Astrocyte of the spinal cord (primary cell): ENCODE measurements at places on chromosomes 1 and 21.

DNA sequence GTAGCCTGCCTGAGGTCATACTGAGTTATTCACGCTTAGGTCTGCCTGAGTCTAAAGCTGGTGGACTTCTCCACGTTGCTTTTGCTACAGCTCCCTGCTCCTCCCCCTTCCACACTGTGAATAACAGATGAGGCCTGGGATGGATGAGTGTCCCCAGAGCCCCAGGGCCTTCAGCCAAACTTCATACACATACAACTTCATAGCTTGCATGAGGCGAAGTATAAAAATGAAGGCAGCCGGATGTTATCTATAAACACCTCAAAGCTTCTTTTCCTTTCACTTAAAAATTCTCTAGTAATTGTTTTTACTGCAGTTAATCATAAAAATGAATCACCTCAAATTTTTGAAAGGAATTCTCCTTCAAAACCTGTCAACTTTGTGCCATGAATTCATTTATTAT, 70.2 kb downstream of the DAB1 start:
- DNase-seq: no peak

GRCh38 chr1:231500666-231501065, 27.8 kb upstream of the TSNAX start:
- no peak for DNase-seq

DNA sequence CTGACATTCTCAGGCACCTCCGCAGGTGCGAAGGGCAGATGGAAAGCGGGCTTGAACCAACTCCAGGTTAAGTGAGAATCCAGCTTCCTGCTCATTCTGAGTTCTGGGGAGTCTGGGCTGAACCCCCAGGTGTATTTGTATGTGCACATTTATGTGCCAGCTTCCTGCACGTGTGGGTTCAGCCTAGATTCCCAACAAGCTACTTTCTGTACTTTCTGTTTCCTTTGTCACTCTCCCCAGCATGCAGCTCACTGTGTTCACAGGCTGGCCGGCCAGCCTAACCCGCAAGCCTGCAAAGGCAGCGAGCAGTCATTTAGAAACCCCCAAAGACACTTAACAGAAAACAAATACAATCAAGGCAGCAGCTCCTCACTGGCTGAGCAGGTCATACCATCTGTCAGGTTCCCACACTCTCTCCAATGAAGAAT, 1.3 kb upstream of the IL19 start:
- DNase-seq: no peak

DNA sequence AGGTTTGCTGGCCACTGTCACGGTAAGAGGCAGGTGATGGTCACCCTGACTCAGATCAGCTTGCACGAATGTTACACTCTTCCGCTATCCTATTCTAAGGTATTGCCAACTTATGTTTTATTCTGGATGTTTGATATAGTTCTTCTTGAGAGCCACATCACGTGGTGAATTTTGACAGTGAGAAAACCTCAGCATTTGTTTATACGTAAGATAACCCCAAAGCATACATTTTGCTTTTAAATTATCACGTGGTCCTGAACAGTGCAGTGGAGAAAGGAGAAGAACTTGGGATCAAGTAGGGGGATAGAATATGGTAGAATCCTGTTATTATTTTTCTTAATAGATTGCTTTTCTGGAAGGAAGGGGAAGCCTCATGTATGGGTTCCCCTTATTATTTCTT, 16.6 kb downstream of the ATP1A1 start:
- DNase-seq: no peak

- no peak for DNase-seq
These were observed 17.8 kb downstream of the YBX1 start for GRCh38 chr1:42700006-42700405.

DNA sequence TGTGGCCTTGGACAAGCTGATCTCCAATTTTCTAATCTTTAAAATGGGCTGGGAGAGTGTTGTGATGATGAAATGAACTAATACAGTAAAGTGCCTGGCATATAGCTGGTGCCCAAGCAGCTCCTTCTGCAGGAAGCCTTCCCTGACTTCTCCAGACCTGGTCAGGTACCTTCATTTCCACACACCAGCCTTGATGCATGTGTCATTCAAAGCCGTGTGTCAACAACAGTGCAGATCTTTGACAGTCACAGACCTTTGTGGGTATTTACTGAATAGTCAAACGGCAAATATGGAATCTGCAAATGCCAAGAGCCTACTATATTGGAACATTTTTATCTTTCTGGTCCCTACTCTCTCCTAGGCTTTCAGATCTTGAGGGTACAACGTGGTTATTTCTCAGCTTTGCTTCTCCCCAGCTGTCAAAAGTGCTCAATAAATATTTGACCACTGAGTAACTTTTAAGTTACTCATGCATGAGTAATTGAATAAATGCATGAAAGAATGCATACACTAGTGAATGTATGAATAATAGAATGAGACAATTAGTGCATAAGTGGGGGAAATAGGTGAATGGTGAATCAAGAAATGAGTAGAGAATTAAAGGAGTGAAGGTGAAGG, 75.4 kb downstream of the MDM4 start:
- DNase-seq: peak; percentile 42

- no peak for DNase-seq
These were observed 42.5 kb downstream of the ZBTB40 start for GRCh38 chr1:22494144-22494543.

DNA sequence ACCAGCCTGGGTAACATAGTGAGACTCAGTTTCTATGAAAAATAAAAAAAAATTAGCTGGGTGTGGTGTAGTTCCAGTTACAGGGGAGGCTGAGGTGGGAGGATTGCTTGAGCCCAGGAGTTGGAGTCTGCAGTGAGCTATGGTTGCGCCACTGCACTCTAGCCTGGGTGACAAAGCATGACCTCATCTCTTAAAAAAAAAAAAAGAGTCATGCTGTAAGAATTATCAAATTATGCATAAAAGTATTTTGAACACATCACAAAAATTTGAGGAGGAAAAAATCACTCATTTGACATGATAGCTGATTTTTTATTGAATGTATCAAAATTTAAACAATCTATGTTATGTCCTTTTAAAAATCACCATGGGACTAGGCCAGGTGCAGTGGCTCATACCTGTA, 17.8 kb downstream of the CCDC30 start:
- DNase-seq: no peak

- peak; percentile 49 for DNase-seq
These were observed 17.9 kb upstream of the ETV3 start for GRCh38 chr1:157156058-157156541.

DNA sequence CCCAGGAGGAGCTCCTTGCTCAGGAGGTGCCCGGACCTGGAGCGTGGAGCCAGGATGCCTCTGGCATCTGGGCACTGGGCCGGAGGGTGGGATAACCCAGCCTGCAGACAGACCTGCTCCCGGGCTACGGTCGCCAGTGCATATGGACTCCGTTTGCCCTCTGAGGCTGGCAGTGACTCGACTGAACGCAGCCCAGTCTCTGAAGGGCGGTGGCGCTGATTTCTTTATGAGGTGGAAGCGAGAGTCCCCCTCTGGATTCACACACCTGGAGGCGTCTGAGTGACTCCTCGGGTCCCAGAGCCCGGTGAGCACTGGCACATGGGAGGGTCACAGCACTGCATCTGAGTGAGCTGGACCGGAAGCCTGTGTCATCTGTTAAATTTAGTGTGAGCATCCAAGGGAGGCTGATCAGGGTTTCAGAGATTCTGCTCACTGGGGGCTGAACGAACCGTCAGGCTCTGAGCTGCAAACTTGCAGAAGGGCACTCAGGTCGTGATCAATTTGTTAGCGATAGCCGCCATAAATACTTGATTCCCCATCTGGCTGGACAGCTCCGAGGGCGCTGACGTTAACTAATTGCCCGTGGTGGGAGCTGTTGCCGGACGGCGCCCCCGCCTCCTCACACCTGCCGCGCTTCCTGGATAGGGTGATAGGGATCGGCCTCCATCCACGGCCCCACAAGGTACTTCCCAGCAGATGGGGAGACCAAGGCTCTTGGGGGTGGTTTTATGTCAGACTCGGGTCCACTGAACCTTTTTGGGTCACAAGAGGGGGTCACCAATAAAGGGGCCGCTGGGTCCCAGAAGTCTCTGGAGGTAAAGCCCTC, 60.7 kb upstream of the TTC34 start:
- DNase-seq: no peak

DNA sequence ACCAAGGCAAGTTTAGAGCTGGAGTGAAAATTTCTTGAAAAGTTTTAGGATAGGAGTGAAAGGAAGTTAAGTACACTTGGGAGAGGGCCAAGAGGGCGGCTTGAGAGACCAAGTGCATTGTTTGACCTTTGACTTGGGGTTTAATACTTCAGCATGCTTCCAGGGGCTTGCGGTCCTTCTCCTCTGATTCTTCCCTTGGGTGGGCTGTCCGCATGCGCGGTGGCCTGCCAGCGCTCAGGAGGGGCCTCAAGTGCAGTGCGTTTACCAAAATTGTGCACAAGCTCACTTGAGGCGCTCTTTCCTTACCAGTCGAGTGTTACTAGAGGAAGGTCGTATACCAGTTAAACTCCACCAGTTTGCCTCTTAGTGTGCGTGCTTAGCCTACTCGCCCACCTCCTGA, 91.3 kb upstream of the LYST start:
- DNase-seq: no peak

- peak; percentile 40 for DNase-seq
These were observed 52.8 kb downstream of the CAPN2 start for GRCh38 chr1:223765036-223765718.

GRCh38 chr1:160887071-160887470, 2.1 kb upstream of the ITLN1 start:
- no peak for DNase-seq

- DNase-seq: no peak
These were observed 32.6 kb downstream of the GIPC2 start for GRCh38 chr1:78078358-78078757.

DNA sequence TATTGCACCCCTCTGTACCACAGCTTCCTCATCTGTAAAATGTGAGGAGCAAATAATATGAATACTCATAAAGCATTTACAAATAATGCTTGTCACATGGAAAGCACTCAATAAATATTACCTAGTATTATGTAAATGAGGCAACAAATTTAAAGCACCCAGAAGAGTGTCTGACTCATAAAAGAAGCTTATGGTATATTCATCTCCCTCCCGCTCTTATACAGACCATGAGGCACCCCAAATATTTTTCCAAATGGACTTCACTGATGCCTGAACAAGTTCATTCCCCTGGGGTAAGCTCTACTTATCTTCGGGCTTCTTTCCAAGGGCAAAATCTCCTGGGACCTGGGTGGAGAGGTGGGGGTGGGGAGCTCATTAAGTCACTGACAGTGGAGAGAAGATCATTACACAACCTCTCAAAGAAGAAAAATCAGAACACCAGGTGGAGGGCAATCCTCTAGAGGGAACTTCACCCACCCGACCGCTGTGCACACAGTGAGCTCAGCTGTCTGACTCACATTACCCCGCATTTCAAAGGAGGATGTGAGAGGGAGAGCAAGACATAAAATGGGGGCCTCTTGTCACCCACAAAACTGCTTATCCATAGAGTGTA, 166.2 kb downstream of the ASTN1 start:
- DNase-seq: no peak

GRCh38 chr1:8903410-8903809, 24.9 kb upstream of the ENO1 start:
- no peak for DNase-seq

DNA sequence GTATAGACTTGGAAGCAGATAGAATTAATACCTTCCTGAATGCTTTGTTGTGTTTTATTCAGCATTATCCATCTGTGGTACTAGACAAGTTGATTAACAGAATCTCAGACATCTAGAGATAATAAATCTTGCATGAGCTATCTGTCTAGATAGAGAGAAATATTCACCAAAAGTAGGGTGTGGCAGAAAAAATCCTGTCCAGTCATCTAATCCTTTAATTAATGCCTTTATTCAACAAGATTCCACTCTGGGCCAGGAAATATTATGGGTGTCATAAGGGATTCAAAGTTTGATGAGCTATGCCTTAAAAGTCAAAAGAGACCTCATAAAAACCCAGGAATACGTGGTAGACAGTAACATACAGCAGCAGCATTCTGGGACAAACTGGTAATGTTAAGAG, 601.2 kb downstream of the LMO4 start:
- DNase-seq: no peak

DNA sequence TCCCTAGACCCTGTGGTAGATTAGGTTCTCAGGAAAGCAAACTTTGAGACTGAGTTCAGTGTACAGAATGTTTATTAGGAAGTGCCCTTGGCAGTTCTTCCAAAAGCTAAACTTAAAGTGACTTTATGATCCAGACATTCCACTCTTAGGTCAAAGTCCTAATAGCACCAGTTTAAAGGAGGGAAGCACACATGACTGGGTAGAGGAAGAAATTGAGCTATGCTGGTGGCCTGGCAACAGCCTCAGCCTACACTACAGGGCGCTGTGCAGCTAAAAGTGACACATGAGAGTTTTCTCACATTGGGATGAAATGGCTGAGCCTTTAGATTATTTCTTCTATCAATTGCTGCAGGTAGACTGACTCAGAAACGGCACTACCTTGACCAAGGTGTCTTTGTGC, 280.4 kb downstream of the BRINP2 start:
- DNase-seq: no peak

DNA sequence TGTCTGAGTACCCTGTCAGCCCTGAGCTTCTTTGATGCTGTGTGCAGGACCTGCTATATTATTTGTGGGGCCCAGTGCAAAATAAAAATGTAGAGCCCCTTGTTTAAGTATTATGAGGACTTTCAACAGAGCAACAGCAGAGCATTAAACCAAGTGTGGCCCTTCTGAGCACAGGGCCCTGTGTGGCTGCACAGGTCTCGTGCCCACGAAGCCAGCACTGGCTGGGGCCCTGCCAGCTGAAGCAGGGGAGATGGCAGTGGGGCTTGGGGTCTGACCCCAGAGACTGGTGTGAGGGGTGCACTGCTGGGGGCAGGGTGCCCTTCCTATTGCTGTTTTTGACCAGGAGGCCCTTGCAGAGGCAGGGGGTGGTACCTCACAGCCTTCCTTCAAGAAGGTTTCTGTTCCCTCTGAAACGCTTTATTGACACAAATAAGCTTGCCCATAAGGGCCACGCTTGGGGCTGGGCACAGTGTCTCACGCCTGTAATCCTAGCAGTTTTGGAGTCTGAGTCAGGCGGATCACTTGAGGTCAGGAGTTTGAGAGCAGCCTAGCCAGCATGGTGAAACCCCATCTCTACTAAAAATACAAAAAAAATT, 2.2 kb upstream of the SEMA4A start:
- no peak for DNase-seq

- no peak for DNase-seq
These were observed 41.3 kb downstream of the ADAMTS5 start for GRCh38 chr21:26925636-26926035.

DNA sequence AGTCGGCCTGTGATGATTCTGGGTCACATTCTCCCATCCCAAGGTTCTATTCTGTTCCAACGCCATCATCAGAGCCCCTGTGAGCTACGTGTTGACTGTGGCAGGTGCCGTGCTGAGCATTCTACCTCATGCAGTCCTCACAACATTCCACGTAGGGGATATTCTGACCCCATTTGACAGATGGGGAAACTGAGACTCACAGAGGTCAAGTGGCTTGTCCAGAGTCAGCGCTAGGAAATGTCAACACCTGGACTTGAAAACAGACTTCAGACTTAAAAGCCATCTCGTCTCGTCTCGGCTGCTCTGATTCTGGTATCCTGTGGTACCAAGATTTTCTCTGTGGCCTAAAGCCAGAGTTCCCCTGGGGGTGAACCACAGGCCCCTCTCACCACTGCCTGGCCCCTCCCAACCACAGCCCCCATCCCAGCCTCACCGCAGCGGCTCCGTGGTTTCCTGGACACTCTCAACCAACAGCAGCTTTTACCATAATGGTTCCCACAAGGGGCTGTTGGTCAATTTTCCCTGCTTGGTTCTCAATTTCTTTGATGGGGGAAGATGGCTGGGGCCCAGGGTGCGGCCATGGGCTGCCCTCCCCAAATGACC, 39.6 kb downstream of the SDC3 start:
- DNase-seq: no peak
